GM23248 (cell line): ENCODE measurements at places on chromosomes 16 and 17. TPM values are rescaled to one million over a fixed set of nuclear protein-coding genes. Genes with fewer than 3 reads are reported as not detected.

Gene LGALS9
- total RNA-seq: 1.3 and 3.2 TPM in 2 replicates

Gene SLC35G6
- total RNA-seq: not detected in 2 replicates

Gene ZDHHC7
- total RNA-seq: 71.8 and 95.2 TPM in 2 replicates

Gene KRT36
- total RNA-seq: not detected in 2 replicates

Gene PSME3
- total RNA-seq: 88.1 and 104 TPM in 2 replicates

Gene NPIPA8
- total RNA-seq: 12.6 TPM in 1 of 2 replicates, not detected in the other

Gene CD300LG
- not detected in 2 replicates for total RNA-seq

Gene LUC7L
- total RNA-seq: 49.6 and 78.5 TPM in 2 replicates

Gene CA7
- 0.65 TPM in 1 of 2 replicates, not detected in the other for total RNA-seq

Gene RAMP2
- 3.7 TPM in 1 of 2 replicates, not detected in the other for total RNA-seq

Gene SEPTIN12
- not detected in 2 replicates for total RNA-seq

Gene MILR1
- total RNA-seq: 4.7 and 11.7 TPM in 2 replicates

Gene ABCA6
- 5.3 and 6.4 TPM in 2 replicates for total RNA-seq
